ENCODE measurements at places on chromosomes 1 and 21.

GRCh38 chr21:22842875-22843274, 1844.7 kb downstream of the NCAM2 start:
- no peak for DNase-seq

GRCh38 chr1:10304295-10304694, 93.9 kb downstream of the KIF1B start:
- DNase-seq = no peak

GRCh38 chr1:26159743-26160039, 812 bp downstream of the FAM110D start:
- no peak for DNase-seq

GRCh38 chr1:21630571-21631343, 38.4 kb downstream of the RAP1GAP start:
- DNase-seq = no peak

DNA sequence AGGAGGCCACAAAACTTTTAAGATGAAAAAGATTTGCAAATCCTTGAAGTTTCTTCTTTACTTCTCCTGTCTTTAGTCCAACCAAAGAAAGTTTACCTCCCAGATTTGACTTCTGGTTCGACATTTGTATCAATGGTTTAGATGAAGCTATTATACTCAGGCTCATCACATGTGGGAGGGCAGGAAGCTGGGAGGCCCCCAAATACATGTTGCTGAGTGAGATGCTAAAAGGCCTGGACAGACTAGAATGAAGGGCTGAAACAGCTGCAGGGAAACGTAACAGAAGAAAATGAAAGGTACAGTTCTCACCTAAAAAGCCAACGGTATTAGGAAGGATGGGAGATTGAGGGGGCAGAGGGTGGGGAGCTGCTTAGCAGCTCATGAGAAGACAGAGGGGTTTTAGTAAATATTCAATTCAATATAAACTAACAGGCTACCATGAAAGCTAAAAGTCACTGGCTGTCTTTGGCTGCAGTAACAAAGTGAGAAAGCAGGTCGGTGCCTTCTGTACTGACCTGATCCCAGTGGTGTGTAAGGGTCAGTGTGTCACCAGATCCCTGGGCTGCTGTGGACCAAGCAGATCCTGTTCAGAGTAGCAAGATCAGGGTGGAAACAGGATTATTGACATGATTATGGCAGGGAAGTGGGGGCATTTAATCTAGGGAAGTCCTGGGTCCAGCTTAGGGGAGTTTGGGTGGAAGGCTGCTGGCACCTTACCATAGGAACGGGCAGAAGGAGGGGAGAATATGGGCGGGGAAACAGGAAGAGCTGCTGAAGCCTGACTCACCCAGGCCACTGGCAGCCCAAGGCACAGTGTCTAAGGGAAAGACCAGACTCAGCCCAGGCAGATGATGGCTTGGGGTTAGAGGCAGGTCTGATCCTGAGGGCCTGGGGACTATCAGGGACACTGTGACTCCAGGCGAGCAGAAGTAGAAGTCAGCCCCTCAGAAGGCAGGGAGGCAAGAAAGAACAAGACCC, 60.4 kb downstream of the KCNN3 start:
- DNase-seq = peak; percentile 72

DNA sequence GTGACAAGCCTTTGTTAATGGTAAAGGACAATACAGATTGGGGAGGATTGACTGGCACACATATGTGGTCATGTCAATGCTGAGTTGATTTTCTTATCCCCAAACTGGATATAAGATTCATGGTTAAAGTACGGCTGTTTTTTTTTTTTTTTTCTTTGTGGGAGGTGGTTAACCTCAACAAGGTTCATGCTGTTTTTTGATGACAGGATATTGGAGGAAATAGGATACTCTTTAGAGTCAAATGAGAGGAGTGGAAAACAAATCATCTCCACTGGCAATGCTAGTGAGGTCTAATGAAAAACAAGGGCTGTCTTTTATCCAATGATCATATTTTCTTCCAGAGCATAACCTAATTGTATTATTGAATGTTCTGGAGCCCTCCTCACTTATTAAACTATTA, 140.2 kb downstream of the FAM78B start:
- no peak for DNase-seq

DNA sequence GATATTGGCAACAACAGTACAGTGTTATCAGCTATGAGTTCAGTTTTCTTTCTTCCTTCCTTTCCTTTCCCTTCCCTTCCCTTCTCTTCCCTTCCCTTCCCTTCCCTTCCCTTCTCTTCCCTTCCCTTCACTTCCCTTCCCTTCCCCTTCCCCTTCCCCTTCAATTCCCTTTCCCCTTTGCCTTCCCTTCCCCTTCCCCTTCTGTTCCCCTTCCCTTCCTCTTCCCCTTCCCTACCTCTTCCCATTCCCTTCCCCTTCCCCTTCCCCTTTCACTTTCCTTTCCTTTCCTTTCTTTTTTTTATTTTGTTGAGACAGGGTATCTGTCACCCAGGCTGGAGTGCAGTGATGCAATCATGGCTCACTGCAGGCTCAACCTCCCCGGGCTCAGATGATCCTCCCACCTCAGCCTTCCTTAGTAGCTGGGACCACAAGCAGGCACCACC, 72.3 kb upstream of the CAPZB start:
- DNase-seq = no peak

DNA sequence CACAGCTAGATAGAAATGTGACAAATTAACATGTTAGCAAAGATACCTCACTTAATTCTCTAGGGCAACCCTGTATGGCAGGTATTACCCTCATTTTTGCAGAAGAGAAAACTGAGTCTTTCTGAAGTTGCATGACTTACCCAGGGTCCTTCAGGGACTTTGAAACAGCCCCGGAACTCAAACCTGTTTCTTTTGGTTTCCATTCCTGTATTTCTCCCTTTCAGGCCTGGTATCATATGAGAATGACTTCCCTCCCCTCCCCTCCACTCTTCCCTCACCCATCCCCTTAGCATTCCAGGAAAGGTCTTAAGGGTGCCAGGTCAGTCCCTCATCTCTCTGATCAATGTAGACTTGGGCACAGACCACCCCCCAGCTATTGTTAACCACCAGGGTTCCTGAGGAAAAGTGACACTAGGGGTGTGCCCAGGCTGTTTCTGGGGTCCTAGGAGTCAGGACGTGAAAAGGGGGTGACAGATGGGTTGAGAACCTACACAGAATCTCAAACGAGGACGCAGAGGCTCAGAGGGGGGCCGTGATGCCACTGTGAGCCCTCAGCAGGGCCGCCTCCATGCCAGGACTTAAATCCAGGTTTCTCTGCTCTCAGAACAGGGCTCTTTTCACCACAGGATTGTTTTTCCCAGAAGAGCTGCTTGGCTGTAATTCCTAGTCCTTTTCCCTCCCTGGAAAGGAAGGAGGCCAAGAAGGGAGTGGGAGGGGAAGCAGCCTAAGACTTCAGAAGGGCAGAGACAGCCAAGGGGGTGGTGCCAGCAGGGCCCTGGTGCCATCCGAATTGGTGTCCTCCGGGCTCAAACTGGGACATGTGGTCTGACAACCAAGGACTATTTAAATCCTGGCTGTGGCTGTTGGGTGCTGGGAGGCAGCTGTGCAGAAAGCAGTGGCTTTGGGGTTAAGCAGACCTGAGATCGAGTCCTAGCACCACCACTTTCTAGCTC, 2.1 kb upstream of the WASF2 start:
- DNase-seq = peak; percentile 68

GRCh38 chr1:193730017-193730416, 543.6 kb upstream of the B3GALT2 start:
- no peak for DNase-seq

DNA sequence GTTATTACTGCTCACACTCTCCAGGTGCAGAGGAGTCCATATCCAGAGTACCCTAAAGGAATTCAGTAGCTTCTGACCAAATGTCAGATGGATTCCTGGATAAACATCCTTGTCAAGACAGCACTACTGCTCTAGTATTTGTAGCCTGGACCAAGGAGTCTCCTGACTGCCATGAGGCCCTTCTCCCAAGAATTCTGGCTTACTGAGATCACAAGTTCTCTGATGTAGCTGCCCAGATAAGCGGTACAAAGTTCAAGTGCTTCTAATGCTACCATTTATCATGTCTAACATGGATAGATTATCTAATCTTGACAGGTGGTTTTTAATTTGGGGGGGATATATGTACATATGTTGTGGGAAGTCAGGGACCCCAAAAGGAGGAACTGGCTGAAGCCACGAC, 196.6 kb upstream of the HMCN1 start:
- DNase-seq = no peak

GRCh38 chr1:165539908-165540307, 3.9 kb upstream of the LRRC52 start:
- no peak for DNase-seq

GRCh38 chr1:183073320-183073719, 50.1 kb downstream of the LAMC1 start:
- DNase-seq = no peak

GRCh38 chr1:240575981-240576662, 35.8 kb downstream of the GREM2 start:
- no peak for DNase-seq

DNA sequence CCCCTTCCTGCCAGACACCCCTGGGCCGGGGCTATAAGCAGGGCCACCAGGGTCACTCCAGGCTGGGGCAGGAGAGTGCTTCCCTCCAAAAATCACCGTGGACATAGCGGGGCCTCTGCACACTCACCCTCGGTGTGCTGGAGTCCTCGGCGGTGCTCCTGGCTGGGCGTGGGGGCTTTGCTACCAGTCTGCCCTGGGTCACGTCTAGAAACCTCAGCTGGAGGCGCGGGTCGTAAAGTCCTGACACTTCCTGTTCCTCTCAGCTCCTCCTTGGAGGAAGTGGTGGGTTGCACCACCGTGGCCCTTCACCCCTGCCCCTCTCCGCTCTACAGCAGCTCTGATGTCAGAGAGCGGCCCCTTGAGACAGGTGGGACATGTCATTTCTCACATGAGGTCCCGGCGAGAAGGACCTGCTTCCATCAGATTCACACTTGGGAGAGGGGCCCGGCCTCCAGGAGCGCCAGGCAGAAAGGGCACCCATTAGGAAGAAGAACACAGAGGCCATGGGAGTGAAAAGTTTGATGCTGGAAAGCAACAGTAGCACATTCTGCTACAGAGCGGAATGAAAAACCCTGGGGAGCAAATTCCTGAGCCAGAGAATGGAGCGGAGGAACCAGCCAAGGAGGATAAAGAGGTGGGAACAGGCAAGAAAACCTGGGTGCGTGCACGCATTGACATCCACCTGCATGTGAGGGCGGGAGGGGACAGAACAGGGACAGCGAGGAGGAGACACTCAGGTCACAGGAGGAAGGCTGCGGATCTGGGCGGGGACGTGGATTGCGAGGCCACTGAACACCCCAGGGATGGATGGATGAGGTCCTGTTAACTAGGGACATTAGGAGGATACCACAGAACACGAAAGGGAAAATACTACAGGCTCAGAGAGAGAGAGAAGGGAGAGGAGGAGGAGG, at the start of gene ITGB2:
TSS of gene ITGB2 (minus strand) at position 206 of the 911 bp plus-strand sequence. CDS start 10,117 bp downstream, outside the sequence.
- DNase-seq = no peak

- DNase-seq = no peak
Observed at GRCh38 chr21:18989953-18990495, 586.4 kb upstream of the TMPRSS15 start.

DNA sequence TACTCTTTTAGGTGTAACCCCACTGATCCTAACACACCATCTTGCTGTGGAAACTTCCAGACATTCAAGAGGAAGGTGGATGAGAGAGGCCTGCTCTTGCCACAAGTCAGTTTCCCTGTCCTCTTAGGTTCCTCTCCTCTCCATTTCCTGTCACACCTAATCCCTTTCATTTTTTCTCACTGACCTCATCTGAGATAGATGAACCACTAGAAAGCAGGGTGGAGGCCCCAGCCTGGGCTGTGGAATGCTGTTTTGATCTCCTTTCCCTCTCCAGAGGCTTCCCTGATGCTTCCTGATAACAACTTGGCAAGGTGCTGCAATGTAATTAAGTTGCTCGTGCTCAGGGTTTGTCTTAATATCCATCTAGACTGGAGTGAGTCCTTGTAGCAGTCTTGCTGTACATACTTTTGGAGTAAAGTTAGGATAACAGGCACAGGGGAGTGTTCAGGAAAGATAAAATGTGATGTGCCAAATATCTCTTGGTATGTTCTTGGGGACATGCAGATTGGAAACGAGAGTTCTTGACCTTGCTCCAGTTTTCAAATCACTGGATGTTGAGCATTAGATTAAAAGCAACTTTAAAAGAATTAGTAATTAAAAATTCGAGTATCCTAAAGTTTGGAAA, 11.2 kb downstream of the LRRC42 start:
- no peak for DNase-seq

DNA sequence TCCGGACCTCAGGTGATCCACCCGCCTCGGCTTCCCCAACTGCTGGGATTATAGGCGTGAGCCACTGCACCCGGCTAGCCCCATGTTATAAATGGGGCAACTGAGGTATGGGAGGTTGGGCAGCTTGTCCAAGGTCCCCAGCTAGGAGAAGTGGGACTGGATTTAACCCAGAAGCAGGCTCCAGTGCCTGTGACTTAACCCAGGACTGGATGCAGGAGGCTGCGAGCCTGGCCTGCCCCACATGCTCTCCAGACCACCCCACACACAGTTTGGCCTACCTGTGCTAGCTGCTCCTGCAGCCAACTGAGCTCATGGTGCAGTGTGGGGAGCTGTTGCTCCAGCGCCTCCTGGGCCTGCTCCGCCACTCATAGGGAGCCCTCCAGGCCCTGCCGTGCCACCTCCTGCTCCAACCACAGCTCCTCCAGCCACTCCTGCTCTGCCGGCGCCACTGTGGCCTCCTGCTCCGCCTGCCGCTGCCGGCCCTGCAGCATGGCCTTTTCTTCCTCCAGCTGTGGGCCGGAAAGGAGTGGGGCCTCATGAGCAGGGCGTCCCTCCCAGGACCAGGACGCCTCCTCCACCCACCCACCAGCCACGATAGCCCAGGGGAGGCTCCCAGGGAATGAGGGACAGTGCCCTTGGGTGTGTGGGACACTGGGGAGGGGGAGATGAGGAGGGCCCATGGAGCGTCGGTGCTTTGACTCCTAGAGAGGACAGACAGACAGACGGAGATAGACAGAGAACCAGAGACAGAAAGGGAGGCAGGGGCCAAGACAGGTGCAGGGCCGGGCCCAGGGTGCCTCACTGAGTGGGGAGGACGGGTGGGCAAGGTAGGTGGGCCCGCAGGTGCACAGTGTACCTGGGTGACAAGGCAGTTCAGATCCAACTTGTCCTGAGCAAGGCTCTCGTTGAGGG, 12.4 kb upstream of the NBPF1 start:
- peak; percentile 26 for DNase-seq

DNA sequence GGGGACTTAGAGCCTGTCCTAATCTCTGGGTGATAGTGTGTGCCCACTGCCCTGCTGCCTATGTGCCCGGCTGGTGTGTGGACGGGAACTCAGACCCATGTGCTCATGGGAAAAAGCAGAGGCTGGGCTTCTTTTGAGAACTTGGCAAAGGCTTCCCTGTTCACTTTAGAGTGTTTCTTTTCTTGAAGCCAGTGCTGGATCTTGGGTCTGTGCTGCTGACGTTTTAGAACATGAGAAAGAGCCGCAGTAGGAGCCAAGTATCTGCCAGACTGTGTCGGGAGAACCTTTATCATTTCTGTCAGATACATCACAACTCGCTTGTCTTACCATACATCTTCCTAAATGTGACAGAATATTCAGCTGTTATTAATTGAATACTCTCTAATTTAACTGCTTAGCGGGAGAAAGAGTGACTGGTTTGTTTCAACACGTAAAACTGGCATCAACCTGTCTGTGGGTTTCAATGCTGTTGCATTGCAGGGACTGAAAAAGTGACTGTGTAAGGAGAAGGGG, 195.2 kb downstream of the PBX1 start:
- DNase-seq = peak; percentile 71

GRCh38 chr1:172476218-172476811, 32.4 kb upstream of the PIGC start:
- DNase-seq = no peak

- no peak for DNase-seq
Observed at GRCh38 chr1:52461821-52462220, 57.4 kb downstream of the PRPF38A start.
